CD4-positive, alpha-beta T cell treated with Interleukin-4 for 1 hour (primary cell): ENCODE measurements at places on chromosomes 6 and 20.

DNA sequence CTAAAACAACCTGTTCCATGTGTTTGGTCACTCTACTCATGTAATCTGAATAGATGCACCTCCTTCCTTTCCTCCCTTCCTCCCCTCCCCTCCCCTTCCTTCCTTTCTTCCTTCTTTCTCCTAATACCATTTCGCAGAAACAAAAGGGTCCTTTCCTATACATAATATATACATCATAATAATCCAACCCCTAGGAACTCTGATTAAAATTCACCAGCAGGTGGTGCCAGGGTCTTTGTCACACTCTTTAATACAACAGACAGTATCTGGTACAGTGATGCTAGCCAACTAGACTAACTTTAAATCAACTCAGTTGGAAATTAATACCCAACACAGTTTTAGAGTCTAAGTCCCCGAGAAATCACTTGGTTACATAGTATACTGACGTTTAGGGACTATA lies 181.2 kb upstream of the SHLD1 start:
- peak; percentile 79 for DNase-seq

- DNase-seq: no peak
Observed at GRCh38 chr20:33609504-33609903, 52.6 kb upstream of the C20orf144 start.

DNA sequence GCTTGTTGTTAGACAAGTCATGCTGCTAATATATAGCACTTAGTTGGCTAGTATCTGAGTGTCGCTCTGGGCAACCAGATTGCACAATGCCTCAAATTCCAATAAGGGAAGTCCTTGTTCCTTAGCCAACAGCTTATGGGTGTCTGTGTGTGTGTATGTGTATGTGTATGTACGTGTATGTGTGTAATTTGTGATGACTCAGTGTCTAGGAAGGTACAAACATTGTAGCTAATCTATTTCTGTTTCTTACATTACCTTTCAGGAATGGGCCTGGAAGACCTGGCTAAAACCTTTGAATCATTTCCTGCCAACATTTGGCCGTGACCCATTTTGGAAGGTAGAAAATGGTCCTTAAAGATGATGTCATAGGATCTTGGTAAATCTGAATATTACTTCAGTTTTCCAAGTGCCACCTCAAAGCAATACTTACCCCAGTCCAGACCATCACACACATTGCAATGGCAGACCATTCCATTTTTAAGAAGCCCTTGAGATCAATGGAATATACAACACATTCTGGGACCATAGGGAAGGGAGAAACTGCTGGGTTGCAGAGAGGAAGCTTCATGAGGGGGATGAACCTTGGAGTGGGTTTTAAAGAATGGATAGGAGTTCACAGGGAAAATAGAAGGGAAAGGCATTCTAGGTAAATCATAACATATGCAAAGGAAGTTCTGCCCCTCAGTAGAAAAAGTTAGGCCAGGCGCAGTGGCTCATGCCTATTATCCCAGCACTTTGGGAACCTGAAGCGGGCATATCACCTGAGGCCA lies 25.1 kb downstream of the NEDD9 start:
- peak; percentile 31 for DNase-seq

- DNase-seq: no peak
Observed at GRCh38 chr20:32124916-32125454, 15.5 kb downstream of the TM9SF4 start.

DNA sequence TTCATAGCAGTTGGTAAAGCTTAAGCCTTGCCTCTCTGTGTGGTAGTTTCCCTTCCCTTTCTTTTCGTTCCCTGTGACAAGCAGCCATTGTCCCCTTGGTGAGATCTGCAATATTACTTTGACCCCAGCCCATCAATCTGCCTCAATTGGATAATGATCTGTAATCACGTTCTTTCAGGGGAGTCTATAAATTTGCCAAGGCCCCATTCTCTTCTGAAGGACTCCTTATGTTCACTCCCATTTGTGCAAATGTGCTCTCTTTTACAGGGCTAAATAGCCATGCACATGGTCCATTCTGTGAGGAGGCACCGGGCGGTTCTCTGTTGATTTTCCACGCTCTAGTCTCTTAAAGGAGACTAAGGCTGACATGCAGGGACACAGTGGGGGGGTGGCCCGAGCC lies 660.4 kb upstream of the SLC35B3 start:
- no peak for DNase-seq

DNA sequence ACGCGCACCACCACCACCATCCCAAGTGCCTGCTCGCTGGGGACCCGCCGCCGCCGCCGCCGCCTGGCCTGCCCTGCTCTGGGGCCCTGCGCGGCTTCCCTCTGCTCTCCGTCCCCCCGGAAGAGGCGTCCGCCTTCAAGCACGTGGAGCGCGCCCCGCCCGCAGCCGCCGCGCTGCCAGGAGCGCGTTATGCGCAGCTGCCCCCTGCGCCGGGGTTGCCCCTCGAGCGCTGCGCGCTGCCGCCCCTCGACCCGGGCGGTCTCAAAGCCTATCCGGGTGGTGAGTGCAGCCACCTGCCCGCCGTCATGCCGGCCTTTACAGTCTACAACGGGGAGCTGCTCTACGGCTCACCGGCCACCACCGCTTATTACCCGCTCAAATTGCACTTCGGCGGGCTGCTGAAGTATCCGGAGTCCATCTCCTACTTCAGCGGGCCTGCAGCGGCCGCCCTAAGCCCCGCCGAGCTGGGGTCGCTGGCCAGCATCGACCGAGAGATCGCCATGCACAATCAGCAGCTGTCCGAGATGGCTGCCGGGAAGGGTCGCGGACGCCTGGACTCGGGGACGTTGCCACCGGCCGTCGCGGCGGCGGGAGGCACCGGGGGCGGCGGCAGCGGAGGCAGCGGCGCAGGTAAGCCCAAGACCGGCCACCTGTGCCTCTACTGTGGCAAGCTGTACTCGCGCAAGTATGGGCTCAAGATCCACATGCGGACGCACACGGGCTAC lies 7.2 kb downstream of the PRDM13 start:
- no peak for DNase-seq

GRCh38 chr6:63527658-63528514 lies 44.4 kb upstream of the LOC128125822 start:
- no peak for DNase-seq

- DNase-seq: peak; percentile 50
Observed at GRCh38 chr20:3420211-3420707, 12.8 kb upstream of the DNAAF9 start.

GRCh38 chr20:20920433-20920832 lies 185.7 kb downstream of the LINC00237 start:
- no peak for DNase-seq

- DNase-seq: no peak
Observed at GRCh38 chr6:1591243-1591642, 18.5 kb upstream of the FOXC1 start.

DNA sequence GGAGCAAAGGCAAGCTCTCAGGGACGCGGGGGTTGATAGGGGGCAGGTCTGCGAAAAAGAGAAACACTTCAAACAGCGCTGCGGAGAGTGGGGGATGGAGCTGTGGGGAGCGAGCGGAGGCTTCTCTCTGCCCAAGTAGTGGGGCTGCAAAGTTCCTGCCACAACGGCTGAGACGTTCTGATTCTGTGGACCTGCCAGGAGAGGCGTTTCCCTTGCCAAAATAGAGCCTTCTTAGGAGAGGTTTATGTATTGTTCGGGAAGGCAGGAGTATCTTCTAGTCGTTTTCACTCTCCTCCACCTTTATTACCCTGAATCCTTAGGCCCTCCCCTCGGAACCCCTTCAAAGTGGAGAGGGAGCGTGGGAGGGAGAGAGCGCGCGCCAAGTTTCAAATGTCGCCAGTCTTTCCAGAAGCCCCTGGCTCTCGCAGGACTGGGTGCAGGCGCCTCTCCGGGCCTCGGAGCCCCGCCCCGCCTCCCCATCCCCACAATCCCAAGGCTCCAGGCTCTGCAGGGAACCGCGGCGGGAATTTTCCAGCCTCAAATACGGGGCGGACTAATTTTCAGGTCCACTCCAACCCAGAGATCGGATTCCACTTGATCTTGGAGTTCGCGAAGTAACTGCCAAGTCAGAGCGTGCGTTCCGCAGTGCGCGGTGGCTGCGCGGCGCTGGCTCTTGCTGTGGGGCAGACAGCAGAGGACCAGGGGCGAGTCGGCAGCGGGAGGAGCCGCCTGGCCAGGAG lies 10.0 kb upstream of the POU3F2 start:
- DNase-seq: no peak

DNA sequence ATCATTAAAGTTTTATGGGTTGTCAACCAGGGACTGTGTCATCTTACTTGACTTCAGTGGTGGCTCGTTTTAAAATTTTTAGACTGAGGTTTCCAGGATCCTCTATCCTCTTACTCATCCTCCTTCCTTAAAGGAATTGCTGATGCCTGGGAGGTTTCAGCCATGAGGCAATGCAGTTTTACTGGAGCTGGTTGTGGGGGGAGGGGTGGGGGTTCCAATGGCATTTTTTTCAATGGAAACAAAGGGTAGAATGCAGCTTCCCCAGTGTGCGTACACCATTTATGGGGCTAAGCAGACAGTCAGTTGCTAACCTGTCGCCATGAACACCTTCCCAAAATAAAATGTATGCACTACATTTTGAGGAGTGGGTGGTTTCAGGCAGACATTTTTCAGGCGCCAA lies 88.0 kb downstream of the METTL24 start:
- no peak for DNase-seq

DNA sequence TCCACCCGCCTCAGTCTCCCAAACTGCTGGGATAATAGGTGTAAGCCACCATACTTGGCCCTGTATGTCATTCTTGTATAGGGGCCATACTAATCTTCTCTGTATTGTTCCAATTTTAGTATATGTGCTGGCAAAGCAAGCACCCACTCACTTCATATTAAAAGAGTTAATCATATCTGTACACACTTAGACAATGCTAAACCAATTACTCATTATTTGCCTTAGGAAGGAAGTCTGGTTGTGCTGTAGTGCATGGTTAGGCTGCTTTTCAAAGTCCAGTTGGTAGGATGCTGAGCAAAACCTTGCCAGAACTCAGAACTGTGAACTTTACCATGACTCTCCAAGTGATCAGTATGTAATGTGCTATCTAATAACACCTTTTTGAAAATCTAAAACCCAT lies 88.6 kb downstream of the LIN28B start:
- DNase-seq: no peak

DNA sequence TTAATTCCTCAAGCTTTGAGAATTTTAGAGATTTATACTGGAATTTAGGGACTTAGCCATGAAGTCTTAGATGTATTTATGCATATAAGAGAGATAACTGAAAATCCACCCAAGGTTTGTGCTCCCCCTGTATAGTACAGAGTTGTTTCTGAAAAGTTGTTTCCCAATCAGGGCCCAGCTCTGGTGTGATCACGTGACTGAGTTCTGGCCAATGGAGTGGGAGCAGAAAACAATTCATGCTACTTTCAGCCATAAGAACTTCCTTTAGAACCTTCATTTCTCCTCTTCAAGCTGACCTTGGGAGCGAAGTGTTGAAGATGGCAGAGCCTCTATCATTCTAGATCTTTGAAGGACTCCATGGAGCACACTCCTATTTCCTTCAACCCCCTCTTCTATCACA lies 151.0 kb downstream of the RCAN2 start:
- DNase-seq: no peak

- DNase-seq: no peak
Observed at GRCh38 chr20:59374261-59374660, 73.8 kb downstream of the EDN3 start.

GRCh38 chr6:14734416-14735340 lies 511.2 kb upstream of the JARID2 start:
- DNase-seq: peak; percentile 59

GRCh38 chr6:166194914-166195859 lies 27.5 kb upstream of the TBXT start:
- no peak for DNase-seq

DNA sequence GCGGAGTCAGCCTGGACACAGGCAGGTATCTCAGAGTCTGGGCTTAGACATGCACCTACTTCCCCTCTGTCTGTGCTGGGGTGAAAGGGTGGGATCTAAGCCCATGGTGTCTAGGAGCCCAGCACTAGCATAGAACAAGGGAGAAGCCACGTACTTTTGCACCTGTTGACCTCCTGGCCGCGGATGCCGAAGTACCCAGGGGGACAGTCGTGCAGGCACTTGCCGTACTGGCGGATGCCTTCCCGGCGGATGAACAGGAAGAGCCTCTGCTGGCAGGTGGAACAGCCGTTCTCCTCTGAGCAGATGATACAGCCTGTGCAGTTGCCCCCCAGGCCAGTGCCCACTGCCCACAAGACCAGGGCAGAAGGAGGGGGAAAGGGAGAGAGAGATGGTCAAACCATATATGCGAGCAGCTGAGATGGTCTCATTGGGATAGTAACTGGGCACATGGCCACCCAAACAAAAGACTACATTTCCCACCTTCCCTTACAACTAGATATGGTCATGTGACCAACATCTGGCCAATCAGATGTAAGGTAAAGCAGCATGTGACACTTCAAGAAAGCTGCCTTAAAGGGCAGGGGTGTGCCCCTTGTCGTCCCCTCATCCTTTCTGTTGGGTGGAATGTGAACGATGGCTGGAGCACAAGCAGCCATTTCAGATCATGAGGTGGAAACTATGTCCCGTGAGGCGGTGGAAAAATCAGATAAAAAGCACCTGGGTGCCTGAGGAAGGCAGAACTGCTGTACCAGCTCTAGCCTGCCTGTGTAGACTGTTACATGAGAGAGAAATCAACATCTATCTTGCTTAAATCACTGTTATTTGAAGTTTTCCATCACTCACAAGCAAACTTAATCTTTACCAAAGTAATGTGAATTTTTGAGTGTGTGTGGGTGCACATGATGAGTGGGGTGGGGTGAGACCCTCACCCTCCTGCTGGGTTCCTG lies 34.0 kb downstream of the RSPO4 start:
- DNase-seq: peak; percentile 32

GRCh38 chr6:143941852-143942627 lies 66.0 kb downstream of the PLAGL1 start:
- DNase-seq: peak; percentile 47

- DNase-seq: peak; percentile 29
Observed at GRCh38 chr20:44646023-44646640, 5.4 kb downstream of the ADA start.
